ENCODE measurements at places on chromosomes 16 and 17.

DNA sequence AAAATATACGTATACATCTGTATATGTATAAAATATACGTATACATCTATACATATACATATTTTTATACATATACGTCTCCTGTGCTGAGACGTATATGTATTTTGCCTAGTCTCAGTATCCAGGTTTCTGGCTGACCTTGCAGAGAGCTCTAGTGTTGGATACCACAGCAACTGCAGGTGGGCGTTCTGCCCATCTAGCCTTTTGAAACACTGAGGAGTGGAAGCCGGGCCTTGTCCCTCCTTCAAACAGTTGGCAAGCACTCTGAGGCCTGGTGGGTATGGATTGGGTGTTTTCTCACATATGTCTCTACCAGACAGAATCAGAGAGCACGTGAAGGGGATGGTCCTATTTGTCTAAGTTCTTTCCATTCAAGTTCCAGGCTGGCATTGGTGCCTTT lies 39.4 kb upstream of the MRC2 start:
- no peak for DNase-seq

- DNase-seq = no peak
Measured at GRCh38 chr16:54286090-54286365, 559 bp downstream of the IRX3 start.

DNA sequence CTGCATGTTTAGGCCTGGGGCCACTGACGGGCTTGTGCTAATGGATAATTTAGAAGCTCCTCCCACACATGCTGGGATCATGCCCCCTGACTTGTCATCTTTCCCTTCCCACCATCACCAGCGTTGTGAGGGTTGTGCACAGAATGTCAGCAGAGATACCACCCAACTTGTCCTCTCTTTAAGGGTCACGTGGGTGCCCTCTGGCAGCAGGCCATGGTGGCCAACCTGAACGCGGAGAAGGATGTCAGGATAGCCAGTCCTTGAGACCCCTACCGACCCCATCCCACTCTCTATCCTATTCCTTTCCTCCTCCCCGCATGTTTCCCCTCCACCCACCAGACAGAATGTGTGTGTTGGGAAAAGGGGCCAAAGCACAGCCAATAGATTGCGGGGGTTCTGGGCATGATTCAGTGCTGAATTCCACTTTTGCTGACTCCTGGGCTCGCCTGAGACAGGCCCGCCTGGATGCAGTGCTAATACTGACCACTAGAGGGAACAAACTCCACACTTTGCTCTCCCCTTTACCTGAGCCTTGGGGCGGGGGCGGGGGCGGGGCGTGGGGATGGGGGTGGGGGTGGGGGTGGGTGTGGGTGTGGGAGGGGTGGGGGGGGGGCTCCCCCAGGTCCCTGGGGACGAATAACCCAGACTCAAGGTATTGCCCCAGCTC lies at the start of gene GH2:
TSS of gene GH2 (minus strand) at position 10 of the 667 bp plus-strand sequence. CDS start 143 bp downstream, outside the sequence.
- peak; percentile 66 for DNase-seq

GRCh38 chr17:4584101-4584916 lies at the start of gene SMTNL2:
Gene SMTNL2 (plus strand): TSS chr17:4584529. CDS start chr17:4584606, 77 bp downstream.
- no peak for DNase-seq

GRCh38 chr16:35011-35677 lies 18.3 kb downstream of the POLR3K start:
- no peak for DNase-seq

GRCh38 chr17:57417956-57418355 lies 161.6 kb downstream of the MSI2 start:
- DNase-seq = no peak

DNA sequence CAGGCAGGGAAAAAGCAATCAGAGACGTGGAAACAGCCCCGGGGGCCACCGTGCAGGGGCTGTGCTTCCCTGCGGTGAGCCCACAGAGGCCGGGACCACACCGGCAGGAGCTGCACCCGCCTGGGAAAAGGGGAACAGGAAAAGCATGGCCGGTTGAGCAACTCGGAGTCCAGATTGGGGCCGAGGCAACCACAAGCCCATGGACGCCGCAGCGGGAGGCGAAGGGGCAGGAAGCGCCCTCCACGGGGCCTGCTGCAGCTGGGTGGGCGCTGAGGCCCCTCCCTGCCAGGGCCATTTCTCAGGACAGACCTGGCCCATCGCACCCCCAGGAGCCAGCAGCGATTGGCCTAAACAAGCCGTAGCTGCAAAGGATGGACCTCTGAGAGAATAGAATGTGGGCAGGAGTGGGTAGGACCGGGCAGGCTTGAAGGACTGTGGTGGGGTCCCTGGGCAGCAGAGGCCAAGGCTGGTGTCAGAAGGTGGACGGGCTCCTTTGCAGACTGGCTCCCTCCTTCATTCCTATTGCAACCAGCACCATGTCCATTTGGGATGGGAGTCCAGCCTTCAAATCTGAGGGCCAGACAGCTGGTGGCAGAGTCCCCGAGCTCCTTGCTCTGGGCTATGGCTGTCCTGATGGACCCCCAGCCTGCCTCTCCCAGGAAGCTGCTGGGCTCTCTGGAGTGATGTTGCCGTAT lies 30.4 kb downstream of the COX4I1 start:
- no peak for DNase-seq

- DNase-seq = no peak
Measured at GRCh38 chr16:67571981-67572431, 9.7 kb downstream of the CTCF start.

GRCh38 chr16:19105891-19106624 lies 7.7 kb upstream of the ITPRIPL2 start:
- DNase-seq = no peak

- DNase-seq = no peak
Measured at GRCh38 chr17:60712675-60713074, 35.0 kb downstream of the BCAS3 start.

GRCh38 chr17:27449988-27450387 lies 6.3 kb upstream of the KSR1 start:
- DNase-seq = no peak

Measured in stimulated activated CD4-positive, alpha-beta T cell treated with anti-CD3 and anti-CD28 coated beads, Interleukin-1b, Interleukin-23, amount 100 ng/mL, for 48 hours (primary cell).